Suppressor macrophage (primary cell): ENCODE measurements at places on chromosomes 1 and 21.
A peak's percentile ranks its signal among the peaks of the same experiment; 100 is the strongest.

GRCh38 chr1:243315455-243315854, 59.6 kb downstream of the SDCCAG8 start:
- no peak for DNase-seq

GRCh38 chr1:177945943-177946650, 23.8 kb downstream of the SEC16B start:
- DNase-seq: peak; percentile 73

- no peak for DNase-seq
These were observed 12.6 kb upstream of the TNFRSF14 start for GRCh38 chr1:2543543-2544092.

- DNase-seq: no peak
These were observed 4.4 kb downstream of the CASP9 start for GRCh38 chr1:15519625-15520024.

DNA sequence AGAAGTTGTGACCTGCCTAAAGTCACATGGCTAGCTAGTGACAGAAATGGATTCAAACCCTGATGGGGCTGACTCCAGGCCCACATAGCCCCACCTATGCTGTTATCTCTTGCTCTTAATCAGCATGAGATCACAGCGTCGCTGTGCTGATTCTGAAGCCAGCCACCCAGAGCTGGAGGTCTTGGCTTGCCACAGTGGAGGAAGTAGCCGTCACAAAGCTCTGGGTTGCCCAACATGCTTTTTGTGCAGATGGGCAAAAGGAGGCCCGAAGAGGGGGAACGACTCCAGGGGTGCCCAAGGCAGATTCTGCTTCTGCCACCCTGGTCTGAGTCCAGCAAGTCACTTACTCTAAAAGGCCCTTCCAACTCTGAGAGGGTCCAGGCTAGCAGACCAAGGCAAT, 14.7 kb upstream of the MFSD2A start:
- peak; percentile 82 for DNase-seq

- DNase-seq: no peak
These were observed 122.9 kb downstream of the NUF2 start for GRCh38 chr1:163444665-163445064.

- no peak for DNase-seq
These were observed 6.7 kb upstream of the PTBP2 start for GRCh38 chr1:96714881-96715280.

DNA sequence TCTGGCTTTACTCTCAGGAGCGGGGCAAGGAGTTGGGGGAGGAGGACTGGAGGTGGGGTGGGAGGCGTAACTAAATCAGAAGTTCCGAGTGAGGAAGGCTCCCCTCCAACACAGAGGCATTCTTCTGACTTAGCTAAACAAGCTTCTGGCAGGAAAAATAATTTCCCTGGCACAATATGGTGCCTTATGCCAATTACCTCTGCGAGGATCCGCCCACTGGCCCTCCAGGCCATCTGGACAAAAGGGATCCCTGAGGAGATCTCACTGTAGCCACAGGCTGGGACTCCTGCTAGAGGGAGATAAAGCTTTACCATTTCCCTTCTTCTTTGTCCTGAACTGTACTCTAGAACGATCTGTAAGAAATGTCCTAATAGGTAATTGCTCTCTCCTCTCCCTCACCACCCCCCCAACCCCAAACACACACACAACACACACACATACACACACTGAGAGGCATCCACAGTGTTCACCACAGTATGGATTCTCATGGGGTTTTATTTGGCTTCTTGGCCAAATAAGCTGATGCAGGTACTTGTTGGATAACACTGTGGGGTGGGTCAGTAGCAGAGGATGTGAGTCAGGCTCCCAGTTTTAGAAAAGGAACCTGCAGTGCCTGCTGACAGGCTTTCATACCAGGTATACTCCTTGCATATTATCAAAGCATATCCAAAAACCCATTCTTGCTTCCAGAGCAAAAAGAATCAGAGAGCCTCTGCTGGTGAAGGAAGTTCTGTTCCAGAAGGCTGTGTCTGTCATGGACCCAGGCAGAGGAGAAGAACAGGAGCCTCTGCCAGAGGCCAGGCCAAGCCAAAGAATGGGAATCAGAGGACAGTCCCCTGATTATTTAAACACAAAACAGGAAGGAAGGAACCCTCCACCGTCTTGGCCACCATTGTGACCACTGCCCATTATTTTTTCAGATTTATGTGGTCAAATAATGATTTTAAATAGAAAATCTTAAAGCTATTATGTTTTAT, 169.1 kb downstream of the C1orf21 start:
- DNase-seq: no peak

GRCh38 chr1:149993181-149993580, 17.3 kb downstream of the OTUD7B start:
- no peak for DNase-seq

- DNase-seq: no peak
These were observed 51.4 kb upstream of the COL6A2 start for GRCh38 chr21:46046471-46046870.

DNA sequence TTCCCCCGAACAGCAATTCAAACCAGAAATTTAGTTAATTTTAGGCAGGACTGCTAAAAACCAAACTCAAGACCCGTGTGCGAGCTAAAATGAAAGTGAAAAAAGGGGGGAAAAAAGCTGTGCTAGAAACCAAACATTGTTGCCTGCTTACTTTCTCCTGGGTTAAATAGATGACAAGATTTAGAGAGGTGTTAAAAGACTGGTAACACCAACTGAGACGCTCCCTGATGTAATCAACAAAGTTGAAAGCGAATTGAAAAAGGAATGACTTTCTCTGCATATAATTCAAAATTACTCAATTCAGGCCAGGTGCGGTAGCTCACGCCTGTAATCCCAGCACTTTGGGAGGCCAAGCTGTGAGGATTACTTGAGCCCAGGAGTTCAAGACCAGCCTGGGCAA, 6.8 kb downstream of the CDCA8 start:
- no peak for DNase-seq

DNA sequence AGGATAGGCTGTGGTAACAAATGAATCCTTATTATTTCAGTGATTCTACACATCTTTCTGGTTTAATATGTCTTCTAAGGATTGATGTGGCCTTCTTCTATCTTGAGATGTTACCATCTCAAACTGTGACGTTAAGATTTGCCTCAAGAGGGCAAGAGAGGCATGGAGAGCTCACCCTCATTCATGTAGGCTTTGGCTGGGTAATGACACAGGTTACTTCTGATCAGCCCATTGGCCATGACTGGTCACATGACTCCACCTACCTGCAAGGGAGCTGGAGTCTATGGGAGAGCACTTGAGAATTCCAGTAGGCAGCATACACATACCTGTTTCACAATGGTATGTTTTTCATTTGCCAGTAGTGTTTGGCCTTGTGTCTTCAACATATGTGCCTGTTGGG, 30.0 kb downstream of the CACHD1 start:
- DNase-seq: no peak

DNA sequence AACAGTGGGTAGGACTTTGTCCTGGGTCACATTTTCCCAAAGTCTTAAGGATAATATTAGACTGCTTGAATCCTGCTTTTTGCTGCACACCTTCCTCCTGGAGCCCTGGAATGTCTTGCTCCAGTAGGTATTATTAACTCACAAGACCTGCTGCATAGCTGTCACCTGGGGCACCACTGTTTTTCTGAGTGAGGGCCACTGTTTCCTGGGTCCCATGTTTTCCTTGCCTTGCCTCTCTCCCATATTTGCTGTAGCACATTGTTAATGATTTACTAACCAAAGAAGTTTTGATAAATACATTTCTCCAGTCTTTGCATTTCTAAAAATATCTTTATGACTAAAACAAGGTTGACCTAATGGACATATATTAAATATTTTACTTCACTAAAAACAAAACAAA, 22.5 kb upstream of the FCAMR start:
- DNase-seq: no peak

- DNase-seq: no peak
These were observed 194.3 kb upstream of the GREM2 start for GRCh38 chr1:240806200-240806745.

DNA sequence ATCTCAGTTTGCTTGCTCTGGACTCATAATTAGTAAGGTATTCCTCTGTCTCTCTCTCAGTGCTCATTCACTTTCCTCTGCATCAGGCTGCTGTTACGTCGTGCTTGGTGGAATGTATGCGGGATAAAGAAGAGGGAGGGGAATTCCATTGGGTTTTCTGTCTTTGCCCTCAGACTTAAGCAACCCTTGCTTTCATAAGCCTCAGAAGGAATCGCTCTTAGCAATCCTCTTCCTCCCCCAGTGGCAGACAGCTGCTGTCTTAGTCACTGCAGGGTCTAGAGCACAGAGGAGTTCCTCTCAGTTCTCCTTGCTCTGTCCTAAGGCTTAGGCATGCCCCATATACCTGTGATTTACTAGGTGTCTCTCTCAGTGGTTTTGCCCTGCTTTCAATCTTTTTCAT, 19.1 kb upstream of the NTMT2 start:
- DNase-seq: no peak

GRCh38 chr1:2998503-2999100, 22.7 kb upstream of the ACTRT2 start:
- DNase-seq: no peak

- DNase-seq: peak; percentile 80
These were observed 46.7 kb upstream of the CXADR start for GRCh38 chr21:17466166-17466565.
